ENCODE measurements at places on chromosomes 2 and 18.

DNA sequence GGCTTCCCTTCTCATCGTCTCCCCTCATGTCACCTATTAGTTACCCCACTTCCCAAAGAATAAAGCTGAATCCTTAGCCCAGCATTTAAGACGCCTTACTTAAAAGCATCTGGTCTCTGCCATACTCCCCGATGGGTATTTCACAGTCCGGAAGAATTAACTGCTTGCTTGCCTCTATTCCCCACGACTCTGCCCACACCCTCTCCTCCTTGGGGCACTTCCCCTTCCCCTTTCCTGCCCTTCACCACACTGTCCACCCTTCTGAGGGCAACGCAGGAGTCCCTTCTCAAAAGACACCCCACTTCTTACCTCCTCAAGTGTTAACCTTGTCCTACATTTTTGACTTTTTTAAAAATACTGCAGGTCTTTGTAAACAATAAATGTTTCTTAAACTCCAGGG, 60.1 kb upstream of the RMP24 start:
- no peak for DNase-seq

DNA sequence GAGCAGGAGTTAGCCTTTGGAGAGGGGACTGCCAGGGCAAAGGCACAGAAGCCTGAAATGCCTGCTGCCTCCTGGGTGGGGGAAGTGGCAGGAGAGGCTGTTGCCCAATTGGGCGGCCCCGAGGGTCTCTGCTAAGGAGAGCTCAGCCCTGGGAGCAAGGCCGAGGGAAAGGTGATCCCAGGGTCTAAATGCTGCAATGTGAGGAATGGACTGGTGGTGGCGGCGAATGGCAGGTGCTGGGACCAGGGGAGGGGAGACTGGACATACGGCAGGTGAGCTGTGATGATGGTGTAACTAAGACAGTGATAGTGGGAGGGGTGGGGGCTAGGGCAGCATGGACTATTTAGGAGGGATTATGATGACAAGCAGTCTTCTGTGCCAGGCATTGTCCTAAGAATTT, 104.0 kb downstream of the DYSF start:
- DNase-seq: no peak

GRCh38 chr18:8705238-8705960, at the start of gene MTCL1:
Gene MTCL1 (plus strand): TSS chr18:8705556. CDS start chr18:8705661, 105 bp downstream.
- peak; percentile 67 for DNase-seq

DNA sequence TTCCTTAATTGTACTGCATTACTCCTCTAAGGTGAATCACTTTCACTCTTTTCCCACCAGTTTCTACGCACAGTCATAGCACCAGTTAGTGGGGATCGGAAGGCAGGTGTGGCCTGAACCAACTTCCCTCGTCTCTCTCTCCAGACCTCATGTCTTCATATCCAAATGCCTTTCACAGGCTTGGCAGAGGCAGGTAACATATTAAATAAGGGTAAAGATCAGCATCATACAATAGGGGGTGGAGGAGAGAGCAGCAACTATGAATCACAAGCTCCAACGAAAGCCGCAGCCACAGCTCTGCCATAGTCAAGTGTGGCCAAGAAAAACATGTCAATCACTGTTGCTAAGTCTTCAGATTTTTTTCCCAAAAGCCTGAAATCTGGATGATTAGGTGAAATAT, 40.3 kb downstream of the AP1S3 start:
- DNase-seq: no peak

- DNase-seq: no peak
Observed at GRCh38 chr2:20632446-20632990, 18.4 kb downstream of the HS1BP3 start.

DNA sequence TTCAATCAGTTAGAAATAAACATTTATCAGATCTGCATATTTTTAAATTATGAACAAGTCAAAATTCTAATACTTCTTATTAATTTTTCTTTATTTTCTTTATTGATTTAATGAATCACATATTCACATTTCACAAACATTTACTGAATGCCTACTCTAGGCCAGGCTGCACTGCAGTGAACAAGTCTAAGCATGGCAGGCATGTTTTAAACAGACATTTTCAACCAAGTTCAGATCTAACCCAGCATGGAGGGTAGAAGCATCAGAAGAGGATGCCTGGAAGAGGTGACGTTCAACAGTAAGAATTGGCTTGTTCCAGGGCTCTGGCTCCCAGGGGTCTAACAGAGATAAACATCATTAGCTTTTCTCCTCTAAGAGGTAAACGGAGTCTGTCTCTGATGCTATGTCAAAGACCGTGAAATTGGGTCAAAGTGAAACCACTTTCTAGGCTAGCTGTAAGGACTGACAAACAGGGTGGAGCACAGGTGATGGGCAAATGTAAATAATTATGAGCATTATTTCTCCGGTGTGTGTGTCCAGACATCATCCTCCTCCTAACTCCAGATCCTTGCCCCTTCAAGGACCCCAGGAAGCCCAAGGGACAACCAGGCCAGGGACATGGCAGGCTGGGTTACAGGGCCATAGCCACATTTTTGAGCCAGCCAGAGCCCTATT, 50.6 kb downstream of the UNC50 start:
- DNase-seq: no peak

GRCh38 chr2:127277028-127277427, 16.9 kb downstream of the ERCC3 start:
- no peak for DNase-seq

DNA sequence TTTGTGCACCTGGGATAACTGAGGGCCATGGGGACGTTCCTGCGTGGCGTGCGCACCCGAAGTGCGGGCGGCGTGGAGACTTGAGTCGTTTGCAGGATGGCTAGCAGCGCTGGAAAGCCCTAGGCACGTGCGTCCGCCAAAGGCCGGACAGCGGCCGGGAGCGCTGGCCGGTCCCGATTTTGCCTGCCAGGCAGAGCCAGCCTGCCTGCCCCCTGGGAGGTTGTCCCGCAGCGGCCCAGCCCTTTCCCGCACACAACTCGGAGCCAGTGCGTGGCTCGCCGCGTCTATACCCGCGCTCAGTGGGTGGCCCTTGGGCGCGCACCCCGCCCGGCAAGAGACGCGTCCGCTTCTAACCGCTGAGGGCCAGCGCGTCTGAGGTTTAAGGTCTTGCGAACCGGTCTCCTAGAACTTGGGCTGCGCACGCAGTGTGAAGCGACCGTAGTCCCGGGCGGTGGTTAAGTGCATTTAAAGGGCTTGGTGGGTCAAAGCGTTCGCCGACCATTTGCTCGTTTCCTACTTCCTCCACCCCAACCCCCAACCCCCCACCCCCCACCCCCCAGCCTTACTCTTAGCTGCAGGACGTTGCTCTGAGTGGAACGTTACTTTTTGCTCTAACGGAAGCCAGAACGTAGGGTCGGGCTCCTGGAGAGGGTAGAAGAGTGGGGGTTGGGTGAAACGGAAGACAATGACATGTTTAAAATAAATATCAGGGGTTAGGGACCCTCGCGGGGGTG, 627 bp downstream of the CDCA7 start:
- peak; percentile 72 for DNase-seq

GRCh38 chr2:16693854-16694253, 28.2 kb upstream of the CYRIA start:
- DNase-seq: no peak

GRCh38 chr18:39496986-39497385, 1931.4 kb upstream of the CELF4 start:
- DNase-seq: no peak

DNA sequence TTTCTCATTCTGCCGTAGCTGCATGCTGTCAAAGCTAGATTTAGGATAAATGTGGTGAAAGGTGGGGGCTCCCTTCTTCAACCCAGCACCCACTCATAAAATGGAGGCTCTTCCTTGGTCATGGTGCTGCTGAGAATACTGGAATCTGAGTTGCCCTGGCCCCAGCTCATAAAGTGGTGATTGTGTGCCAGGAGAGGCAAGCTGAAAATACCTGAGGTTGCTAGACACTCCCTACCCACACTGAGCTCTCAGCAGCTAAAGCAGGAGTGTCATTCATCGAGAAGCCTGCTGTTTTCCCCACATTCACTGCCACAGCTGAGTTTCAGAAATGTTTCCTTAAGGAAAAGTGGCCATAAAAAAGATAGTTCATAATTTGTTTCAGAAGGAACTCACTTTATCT, 297.1 kb upstream of the RBMS1 start:
- DNase-seq: no peak

DNA sequence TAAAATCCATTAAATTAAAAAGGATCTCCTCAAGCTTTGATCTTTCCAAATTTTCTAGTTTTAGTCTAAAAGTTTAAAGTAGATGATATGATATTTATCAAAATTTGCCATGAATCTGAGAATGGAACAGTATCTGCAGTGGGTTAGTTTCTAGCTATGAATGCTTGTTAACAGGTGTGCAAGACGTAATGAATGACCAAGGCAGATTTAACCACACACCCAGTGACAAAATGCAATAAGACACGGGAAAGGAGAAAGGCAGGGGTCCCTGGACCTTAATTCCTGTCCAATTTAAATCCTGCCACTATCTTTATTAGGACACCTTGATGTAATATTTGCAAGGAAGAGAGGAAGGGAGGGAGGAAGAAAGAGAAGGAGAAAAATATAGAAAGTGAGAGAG, 30.5 kb upstream of the PEX13 start:
- DNase-seq: no peak

GRCh38 chr2:99862566-99862965, 279.8 kb downstream of the AFF3 start:
- DNase-seq: no peak

DNA sequence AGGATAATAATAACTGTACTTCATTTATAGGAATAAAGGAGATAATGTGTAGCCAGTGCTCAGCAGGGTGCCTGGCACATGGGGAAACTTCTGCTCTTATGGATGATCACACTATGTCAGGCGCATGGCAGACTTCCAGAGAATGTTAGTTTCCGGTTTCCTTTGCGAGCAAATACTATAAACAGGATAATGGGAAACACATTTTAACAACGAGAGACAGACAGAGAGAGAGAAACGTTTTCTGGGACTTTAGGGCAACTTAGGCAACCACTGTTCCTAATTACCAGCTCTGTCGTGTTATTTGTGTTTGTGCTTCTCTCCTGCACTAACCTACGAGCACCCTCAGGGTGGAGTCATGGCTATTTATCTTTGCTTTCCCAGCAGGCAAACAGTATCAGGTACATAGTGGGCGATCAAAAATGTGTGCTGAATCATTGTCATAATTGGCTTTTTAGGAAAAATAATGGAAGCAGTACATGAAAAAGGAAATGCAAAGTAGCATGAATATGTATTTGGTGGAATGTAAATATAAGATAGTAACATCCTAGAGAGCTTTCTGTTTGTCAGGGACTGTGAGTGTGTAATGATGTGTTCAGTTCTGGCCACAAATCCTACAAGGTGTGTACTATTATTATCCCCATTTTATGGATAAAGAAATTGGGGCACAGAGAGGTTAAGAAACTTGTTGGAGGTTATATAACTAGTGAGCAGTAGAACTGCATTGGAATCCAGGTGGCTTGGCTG, 36.8 kb upstream of the IGFBP2 start:
- no peak for DNase-seq

- no peak for DNase-seq
Observed at GRCh38 chr2:138964418-138964817, 184.2 kb upstream of the NXPH2 start.

DNA sequence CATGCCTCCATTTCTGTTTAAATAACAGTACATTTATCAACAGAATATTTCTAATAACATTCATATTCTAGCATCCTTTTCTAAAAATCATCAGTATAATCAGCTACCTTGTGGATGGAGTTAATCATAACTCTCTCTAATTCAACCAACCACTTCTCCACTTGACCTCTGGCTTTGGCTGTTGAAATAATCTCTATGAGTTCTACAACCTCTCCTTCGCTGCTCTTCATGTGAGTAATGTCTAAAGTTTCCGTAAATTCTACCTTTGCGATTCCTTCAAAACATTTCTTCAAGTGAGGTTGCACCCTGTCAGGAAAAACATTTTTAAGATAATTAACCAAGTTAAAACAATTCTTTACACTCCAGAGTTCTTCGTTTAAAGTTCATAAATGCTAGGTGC, 134.2 kb downstream of the DNAH7 start:
- DNase-seq: no peak

GRCh38 chr2:125254010-125254409, 1228.9 kb downstream of the CNTNAP5 start:
- no peak for DNase-seq

DNA sequence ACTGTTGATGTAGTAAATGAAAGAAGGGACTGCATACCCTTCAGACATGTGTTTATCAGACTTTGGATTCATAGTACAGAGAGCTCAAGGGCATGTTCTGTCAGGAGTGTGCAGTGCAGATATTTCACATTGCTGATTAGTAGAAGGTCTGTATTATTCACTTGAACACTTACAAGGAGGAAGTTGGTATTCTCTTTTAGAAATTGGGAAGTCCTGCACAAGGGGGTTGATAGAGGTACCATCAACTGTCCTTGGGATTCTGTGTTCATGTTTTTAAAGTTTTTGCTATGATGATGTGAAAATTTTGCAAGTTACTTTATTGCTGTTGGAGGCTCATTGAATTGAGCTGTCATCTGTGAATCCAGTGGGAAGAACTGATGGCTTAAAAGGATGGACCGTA, 6.7 kb downstream of the PSMD1 start:
- no peak for DNase-seq

GRCh38 chr2:58497168-58497567, 256.0 kb upstream of the FANCL start:
- no peak for DNase-seq

GRCh38 chr2:6353669-6354068, 512.0 kb downstream of the CMPK2 start:
- peak; percentile 8 for DNase-seq

DNA sequence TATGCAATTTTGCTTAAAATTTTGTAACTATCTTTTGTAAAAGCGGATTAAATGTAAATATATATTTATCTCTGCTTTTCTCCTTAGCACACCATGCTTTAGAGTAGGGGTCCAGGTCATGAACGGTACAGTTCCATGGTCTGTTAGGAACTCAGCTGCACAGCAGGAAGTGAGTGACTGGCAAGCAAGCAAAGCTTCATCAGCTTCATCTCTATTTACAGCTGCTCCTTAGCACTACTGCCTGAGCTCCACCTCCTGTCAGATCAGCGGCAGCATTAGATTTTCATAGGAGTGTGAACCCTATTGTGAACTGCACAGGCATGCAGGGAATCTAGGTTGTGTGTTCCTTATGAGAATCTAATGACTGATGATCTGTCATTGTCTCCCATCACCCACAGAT, 959.0 kb upstream of the SLC39A10 start:
- DNase-seq: no peak

GRCh38 chr2:20427931-20428526, 18.8 kb upstream of the RHOB start:
- no peak for DNase-seq

- DNase-seq: peak; percentile 11
Observed at GRCh38 chr2:24050041-24050979, 769 bp downstream of the FKBP1B start.
